Naive thymus-derived CD8-positive, alpha-beta T cell (primary cell): ENCODE measurements at places on chromosomes 13 and 19. TPM values are rescaled to one million over a fixed set of nuclear protein-coding genes. Genes with fewer than 3 reads are reported as not detected.

Gene FCHO1
- total RNA-seq = 99.7 TPM

GRCh38 chr13:67100730-67101129 lies 129.4 kb downstream of the PCDH9 start:
- DNase-seq = no peak

DNA sequence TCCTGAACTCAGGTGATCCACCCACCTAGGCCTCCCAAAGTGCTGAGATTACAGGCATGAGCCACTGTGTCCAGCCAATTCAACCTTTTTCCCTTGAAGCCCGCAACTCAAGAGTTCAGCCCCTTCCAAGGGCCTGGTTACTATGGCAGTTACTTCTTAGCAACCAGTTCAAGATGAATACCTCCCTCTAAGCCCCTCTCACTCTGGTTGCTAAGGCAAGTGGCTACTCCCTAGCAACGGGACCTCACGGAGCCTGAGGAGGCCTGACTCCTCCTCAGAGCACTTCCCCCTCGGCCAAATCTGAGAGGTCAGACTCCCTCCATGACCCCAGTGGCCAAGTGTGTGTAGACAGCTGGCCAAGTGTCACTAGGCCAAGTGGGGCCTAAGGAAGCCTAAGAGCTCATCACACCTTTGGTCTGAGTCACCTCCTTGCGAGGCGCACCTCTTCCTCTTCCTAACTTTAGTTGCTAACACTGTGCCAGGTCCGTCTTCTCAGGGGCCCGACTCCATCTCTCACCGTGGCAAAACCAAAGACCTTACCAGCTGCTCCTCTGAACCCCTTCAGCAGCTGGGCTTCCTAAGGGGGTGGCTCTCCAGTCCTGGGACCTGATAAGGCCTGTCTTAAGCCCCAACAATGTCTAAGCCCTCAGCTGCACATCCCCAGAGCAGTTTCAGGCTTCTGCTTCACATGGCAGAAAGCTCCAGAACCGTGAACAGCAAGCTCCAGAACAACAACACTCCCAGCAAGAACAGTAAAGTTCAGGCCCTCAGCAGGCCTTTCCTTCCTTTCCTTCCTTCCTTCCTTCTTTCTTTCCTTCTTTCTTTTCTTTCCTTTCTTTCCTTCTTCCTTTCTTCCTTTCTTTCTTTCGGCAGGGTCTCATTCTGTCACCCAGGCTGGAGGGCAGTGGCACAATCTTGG lies 9.6 kb downstream of the CD37 start:
- no peak for DNase-seq

Gene IQCN
- 7.4 TPM for total RNA-seq

Gene NLRP4
- total RNA-seq = not detected

DNA sequence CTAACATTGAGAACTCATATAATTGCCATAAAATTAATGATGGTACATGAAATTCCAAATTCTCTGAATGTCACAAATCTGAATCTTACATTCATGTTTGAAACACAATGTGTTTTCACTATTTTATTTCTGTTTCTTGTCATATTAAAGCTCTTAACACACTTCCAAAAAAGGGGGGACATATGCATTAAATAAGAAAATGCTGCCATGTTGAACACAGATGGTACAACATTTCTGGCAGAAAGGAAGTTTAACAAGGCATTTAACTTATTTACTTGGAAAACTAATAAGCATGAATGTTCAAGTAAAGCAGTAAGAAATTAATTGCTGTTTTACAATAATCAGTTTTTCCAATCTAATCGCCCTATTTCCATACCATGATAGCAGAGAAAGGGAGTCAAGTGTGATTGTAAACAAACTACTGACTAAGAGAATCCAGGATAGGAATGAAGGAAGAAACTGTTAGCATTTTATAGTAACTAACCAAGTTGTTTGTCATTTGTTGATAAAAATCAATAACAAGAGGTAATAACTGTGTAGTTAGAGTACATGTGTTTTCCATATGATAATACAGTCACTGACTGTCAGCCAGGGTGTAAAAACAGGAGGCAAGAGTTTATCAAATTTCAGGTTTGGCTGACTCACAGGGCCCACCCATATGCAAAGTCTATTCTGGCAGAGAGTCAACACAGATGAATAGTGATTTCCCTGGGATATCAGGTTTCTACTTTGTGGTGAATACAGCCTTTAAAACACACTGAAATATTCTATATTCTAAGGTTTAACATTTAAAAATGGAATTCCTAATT lies 5.7 kb upstream of the FOXO1 start:
- no peak for DNase-seq

- DNase-seq = no peak
Observed at GRCh38 chr13:109204657-109205056, 575.2 kb downstream of the MYO16 start.

Gene CYP4F3
- not detected for total RNA-seq

Gene CCL25
- not detected for total RNA-seq

GRCh38 chr19:33390101-33390907 lies 16.8 kb downstream of the CEBPG start:
- DNase-seq = no peak

DNA sequence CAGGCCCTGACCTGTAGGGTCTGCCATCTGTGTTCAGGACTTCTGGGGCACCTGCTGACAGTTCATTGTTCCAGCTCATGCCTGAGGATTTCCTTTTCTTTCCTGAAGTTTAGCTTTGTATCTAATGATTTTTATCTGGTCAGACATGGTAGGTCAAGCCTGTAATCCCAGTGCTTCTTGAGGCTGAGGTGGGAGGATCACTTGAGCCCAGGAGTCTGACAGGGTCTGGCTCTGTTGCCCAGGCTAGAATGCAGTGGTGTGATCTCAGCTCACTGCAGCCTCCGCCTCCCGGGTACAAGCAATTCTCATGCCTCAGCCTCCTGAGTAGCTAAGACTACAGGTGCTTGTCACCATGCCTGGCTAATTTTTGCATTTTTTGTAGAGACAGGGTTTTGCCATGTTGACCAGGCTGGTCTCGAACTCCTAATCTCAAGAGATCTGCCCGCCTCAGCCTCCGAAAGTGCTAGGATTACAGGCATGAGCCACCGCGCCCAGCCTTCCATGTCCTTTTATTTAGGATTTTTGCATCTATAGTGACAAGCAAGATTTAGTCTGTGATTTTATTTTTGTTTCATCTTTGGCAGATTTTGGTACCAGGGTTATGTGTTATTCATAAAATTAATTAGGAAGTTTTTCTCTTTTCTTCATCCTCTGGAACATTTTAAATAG lies 33.2 kb downstream of the CHST8 start:
- no peak for DNase-seq

DNA sequence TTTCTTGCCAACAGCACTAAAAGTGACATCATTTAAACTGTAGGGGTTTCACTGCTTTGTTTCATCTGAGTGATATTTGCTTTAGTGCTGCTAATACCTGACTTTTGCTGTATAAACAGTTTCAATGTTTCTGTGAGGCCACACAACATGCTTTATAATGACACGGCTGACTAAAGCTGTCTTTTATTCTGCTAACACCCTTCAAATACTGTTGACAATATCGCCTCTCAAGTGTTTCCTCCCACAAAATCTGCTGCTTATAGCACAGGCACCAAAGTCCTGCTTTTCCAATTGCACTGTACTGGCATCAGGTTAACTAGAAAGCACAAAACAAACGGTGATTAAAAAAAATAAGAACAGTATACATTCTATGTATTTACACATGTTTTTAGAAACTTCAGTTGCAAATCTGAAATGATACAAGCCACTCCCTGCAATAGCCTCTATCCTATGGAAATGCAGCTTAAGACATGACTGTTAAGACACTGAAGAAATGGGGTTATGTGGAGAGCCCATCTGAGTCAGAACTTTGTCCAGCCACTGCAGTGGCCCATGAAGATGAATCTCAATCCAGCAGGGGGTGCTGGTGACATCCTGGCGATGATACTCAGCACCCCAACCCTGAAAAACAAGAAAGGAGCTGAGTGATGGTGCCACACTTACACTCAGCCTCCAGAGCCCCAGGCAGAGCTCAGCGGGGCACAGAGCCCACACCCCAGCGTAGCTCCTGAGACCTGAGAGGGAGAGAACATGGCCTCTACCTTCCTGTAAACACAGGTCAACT lies 29.4 kb downstream of the RFXAP start:
- no peak for DNase-seq

Gene ZNF253
- 37.5 TPM for total RNA-seq

DNA sequence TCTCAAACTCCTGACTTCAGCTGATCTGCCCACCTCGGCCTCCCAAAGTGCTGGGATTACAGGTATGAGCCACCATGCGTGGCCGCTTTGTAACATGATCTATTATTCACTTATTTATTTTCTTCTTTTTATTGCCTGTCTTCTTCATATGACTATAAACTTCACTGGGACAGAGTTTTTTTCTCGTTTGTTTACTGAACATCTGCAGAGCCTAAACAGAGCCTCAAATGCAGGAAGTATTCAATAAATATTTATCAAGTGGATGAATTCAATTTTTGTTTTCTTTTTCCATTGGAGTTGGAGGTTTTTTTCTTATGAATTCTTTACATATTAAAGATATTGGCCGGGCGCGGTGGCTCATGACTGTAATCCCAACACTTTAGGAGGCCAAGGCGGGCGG lies 54.7 kb downstream of the SKA3 start:
- no peak for DNase-seq

DNA sequence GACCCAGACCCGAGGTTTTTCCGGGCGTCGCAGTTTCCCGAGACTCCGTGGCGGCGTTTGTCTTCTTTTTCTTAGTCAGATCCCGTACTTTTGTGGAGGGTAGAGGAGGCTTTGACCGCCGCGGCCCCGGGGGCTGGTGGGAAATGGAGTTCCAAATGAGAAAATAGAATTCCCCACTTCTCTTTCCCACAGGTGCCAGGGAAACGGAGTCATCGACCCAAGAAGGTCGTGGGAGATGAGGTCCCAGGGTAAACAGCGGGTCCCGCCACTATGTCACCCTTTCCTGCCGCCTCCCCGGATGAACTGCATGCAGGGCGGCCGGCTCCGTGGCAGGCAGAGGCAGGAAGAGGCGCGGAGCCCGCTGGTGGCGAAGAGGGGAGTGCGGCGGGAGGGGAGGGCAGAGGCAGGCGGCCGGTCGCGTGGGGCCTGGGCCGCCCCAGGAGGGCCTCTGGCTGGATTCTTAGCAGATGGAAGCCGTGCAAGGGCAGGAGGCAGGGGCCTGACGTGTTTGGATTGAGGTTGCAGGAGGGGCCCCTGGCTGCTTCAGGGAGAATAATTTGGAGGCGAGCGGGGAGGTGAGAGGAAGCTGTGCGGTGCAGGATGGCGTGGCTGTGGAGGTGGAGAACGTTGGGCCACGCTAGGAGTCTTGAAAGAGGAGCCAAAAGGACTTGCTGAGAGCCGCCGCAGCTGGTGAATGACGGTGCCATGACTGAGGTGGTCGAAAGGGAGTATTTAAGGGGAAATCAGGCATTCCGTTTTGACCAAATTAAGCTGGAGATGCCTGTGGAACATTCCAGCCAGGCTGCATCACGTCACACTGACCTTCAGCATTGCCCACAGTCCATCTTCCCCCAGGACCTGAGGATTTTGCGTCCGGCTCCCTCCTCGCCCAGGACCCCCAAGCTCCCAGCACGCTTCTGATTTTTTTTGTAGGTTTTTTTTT lies 11.7 kb downstream of the CYTH2 start:
- DNase-seq = peak; percentile 61

- no peak for DNase-seq
Observed at GRCh38 chr19:29526730-29527499, 1.1 kb downstream of the VSTM2B start.

DNA sequence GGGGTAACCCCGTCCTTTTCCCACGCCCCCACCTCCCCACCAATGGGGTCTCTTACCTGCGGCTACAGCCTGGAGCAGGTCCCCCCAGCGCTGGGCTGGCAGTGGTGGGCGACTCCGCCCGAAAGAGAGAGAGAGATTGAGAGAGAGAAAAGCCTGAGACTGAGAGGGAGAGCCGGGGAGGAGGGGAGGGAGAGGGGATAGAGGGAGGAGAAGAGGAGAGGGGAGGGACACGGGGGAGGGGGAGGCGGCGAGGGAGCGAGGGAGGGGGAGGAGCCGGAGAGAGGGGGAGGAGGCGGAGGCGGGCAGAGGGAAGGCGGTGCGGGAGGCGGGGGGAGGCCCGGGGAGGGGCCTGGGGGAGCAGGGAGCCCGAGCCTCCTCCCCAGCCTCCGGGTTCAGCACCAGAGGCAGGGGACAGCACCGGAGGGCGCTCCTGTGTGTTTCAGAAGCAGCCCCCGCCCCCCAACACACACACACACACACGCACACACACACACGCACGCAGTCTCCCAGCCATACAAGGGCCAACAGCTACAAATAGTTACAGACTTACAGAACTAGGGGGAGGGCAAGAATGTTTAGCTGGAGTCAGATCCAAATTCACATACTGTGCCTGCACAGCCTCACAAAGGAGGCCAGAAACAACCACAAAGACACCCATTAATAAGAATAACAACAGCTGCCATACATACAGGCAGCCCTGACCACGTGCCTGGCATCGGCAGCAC lies at the start of gene SLC8A2:
SLC8A2 (minus strand) TSS at position 161 of the 725 bp plus-strand sequence. CDS start 5,490 bp downstream, outside the sequence.
- peak; percentile 85 for DNase-seq

Gene UBE2M
- 51.2 TPM for total RNA-seq

GRCh38 chr19:3270902-3271301 lies 46.4 kb downstream of the CELF5 start:
- peak; percentile 46 for DNase-seq

GRCh38 chr13:43831088-43831487 lies 44.3 kb upstream of the ENOX1 start:
- DNase-seq = no peak

- DNase-seq = no peak
Observed at GRCh38 chr19:16853066-16853465, 23.9 kb downstream of the SIN3B start.

Gene KIR2DL4
- not detected for total RNA-seq

- DNase-seq = no peak
Observed at GRCh38 chr13:105773241-105773640, 762.2 kb downstream of the EFNB2 start.

DNA sequence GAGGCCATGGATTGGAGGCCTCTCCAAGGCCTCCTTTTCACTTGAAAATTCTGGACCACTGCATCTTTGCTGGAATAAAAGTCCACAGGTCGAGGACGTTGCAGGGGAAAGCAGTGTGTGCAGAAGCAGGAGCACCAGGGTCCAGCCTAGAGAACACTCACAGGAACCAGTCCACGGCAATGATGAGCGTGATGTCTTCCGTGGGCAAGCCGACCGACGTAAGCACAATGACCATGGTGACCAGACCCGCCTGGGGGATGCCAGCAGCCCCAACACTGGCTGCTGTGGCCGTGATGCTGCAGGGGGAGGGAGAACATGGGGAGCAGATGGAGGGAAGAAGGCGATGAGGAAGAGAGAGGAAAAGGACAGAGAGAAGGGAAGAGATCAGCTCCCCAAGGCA lies 11.5 kb downstream of the OR7C2 start:
- DNase-seq = no peak

Gene PNMA8B
- total RNA-seq = 1.2 TPM

GRCh38 chr19:46610413-46610775 lies 9.3 kb downstream of the CALM3 start:
- no peak for DNase-seq

DNA sequence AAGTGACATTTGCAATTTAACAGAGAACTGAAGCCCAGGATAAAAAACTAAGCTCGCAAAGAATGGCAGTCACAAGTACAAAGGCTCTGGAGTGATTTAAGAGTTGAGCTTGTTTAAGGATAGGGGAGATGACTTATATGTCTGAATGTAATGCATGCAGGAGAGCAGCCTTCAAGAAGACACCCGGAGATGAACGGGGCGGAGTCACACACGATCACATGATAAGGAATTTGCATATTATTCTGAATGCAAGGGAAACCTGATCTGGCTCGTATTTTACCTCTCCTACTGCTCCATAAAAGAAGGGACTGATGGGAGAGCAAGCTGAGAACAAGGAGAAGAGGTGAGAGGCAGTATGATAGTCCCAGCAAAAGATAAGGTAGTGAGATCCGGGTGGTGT lies 12.9 kb downstream of the TBC1D4 start:
- DNase-seq = no peak

Gene ZNF835
- 6.9 TPM for total RNA-seq

GRCh38 chr13:48318821-48319511 lies 15.4 kb downstream of the RB1 start:
- DNase-seq = no peak

Gene ELSPBP1
- total RNA-seq = not detected

Gene CNFN
- total RNA-seq = not detected
